ENCODE measurements at places on chromosomes 5 and 9.

GRCh38 chr5:111583758-111584203 is 71.4 kb upstream of the STARD4 start:
- no peak for DNase-seq

- DNase-seq: no peak
Observed at GRCh38 chr5:149628221-149628620, 46.9 kb downstream of the ARHGEF37 start.

GRCh38 chr9:126448865-126449577 is 122.4 kb downstream of the MVB12B start:
- no peak for DNase-seq

DNA sequence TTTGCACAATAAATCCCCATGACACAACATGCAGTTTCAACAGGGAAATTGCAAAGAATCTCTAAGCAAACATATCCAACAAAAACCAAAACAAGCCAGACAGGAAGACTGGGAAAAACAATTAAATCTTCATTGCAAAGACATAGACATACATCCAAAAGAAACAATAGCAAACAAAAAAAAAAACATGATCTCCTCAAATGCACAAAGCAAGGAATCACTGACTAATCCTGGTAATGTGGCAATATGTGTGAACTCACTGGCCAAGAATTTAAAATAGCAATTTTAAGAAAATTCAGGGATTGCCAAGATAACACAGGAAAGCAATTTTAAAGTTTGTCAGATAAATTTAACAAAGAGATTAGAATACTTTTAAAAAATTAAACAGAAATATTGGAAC is 520.1 kb upstream of the SMC2 start:
- DNase-seq: no peak

DNA sequence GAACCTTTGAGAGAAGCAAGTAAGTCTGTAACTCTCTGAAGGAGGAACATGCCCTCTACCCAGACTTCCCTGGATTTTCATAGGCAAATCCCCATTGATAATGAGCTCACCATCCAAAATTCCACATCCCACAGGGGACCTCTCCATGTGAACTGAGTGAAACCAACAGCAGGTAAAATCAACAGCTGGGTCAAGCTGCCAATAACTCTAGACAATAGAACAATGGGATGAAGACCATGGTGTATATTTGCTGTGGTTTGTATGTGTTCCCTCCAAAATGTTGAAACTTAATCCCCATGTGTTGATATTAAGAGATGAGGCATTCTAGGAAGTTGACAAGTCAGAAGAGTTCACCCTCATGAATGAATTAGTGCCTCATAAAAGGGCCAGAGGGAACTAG is 110.2 kb upstream of the MYO10 start:
- no peak for DNase-seq

- DNase-seq: no peak
Observed at GRCh38 chr9:91282292-91282691, 79.4 kb downstream of the AUH start.

DNA sequence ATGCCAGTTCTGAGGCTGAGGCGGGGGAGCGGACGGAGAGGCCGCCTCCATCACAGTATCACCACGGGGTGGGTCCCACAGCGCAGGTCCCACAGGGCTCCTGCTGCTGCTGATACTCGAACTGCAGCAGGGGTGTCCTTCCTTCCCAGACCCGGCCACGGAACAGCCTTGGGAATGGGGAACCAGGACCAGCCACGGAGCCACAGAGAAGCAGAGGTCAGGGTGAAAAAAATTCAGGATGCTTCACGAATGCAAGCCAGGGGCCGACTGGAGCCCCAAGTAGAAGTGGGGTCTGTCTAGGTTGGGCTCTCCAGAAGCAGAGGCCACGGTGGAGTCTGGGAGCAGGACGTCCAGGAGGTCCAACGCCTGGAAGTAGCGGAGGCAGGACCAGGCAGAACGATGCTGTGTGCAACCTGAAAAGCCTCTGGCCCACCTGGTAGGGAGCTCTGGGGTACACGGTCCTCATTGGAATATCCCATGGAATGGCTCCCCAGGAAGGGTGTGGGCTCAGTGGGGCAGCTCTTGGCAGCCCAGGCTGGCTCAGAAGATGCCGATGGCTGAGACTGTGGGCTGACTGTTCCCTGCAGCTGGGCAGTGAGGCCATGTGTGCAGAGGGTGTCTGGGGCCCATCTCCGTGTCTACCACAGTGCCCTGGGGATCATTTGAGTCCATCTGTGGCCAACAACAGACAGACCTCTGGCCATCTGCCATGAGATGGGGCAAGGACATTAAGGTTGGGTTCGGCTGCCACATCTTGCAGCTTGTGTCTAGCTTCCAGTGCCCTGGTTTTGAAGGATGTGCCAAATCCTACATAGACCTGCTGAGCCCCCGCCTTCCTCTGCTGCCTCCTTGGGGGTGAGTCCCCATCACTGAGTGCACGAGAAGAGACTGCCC is 66.9 kb upstream of the FCN1 start:
- no peak for DNase-seq
